ENCODE measurements at places on chromosomes 1 and 21.

DNA sequence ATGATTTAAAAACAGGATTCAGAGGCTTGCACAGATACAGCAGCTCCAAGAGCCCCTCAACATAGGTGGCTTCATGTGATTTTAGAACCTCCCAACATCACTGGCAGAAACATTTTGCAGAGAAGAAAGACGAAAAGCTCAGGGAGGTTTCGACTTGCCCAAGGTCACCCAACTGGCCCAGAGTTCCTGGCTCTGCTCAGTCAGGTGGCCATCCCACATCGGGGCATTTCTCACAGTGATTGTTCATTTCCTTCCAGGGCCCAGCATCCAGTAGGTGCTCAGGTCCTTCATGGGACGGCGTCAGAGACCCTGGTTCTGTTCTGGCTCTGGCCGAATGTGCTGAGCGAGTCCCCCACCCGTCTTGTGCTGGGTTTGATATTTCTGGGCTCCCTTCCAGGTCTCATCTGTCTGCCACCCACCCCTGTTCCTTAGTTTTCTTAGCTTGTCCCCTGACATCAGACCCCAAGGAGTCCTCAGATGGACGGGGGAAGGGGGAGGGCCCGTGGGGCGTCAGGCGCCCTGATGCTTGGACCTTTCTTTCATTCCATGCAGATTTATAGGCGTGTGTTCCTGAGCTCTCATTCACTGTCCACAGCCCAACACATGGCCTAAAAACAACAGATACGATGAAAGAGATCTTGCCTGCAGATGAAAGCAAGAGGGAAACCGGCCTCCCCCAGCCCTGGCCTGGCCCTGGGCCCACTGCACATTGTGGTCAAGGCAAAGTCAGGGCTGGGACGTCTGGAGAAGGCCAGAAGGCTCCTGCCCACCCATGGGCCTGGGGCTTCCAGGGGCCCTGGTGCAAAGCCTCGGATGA, 123.1 kb upstream of the ZBTB40 start:
- no peak for DNase-seq

GRCh38 chr1:238660849-238661248, 725.5 kb upstream of the CHRM3 start:
- no peak for DNase-seq

DNA sequence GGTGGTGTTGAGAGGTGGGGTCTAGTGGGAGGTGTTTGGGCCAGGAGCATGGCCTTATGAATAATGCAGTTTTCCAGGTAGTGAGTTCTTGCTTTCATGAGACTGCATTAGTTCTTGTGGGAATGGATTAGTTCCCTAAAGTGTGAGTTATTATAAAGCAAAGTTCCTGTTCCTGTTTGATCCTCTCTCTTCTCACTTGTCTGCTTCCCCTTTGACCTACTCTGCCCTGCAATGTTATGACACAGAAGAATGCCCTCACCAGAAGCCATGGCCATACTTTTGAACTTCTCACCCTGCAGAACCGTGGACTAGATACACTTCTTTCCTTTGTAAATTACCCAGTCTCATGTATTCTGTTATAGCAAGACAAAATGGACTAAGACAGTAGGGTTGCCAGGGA, 53.6 kb downstream of the MAP3K7CL start:
- no peak for DNase-seq

GRCh38 chr1:113133759-113134158, 60.8 kb downstream of the LRIG2 start:
- DNase-seq = no peak

- peak; percentile 38 for DNase-seq
Observed at GRCh38 chr1:199081739-199082138, 442.9 kb downstream of the PTPRC start.

- no peak for DNase-seq
Observed at GRCh38 chr1:214259353-214259977, 21.5 kb upstream of the SMYD2 start.

GRCh38 chr1:56334047-56334446, 245.3 kb downstream of the PLPP3 start:
- DNase-seq = no peak

GRCh38 chr1:5423109-5423508, 569.1 kb downstream of the NPHP4 start:
- DNase-seq = no peak

GRCh38 chr1:150498342-150498741, 9.6 kb upstream of the ECM1 start:
- no peak for DNase-seq

DNA sequence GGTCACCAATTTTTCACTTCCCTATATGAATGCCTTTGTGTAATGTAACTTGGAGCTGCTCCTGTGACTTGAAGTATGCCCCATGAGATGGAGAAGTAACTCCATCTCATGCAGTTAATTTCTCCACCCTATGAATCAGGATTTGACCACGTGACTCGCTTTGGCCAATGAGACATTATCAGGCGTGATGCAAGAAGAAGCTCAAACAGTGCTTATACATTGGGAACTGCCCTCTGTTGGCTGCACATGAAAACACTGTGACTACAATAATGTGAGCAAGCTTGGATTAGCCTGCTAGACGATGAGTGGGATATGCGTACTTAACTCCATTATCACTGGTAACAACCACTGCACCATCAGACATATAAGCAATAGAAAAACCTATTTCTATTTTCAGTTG, 684.4 kb downstream of the PLA2G4A start:
- DNase-seq = no peak

DNA sequence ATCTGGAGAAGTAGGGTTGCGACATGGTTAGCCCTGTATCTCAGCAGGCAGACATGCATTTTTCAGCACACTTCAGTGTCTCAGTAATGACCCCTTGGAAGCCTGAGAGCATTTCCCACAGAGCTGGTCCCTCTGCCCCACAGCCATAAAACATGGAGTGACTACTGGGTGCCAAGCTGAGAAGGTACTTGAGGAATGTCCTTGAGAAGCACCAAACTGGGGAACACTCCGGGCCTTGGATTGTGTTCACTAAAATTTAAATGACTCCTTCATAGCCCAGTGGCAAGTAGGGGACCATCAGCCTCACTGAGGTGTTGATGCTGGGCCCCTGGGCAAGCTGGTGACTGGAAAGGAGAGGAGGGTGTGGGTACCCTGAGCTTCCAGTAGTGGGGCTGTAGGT, 54.7 kb downstream of the KCNJ6 start:
- no peak for DNase-seq

DNA sequence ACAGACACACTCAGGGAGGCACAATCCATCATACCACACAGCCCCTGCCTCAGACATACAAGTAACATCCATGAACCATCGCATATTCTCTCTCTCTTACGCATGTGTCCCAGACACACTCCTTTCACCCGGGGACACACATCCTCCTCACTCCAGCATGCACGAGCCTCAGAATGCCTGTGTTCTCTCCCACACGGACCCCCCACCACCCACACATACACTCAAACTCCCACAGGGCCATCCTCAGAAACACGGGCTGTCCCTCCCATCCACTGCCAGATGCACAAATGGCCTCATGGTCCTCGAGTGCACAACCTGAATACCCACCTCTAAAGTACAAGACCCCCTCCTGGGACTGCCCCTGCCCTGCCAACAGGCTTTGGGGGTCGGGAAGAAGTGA, 2.2 kb upstream of the C1QC start:
- DNase-seq = no peak

- no peak for DNase-seq
Observed at GRCh38 chr21:14988760-14989159, 76.0 kb downstream of the NRIP1 start.

- no peak for DNase-seq
Observed at GRCh38 chr1:231364192-231364591, 26.1 kb downstream of the SPRTN start.

DNA sequence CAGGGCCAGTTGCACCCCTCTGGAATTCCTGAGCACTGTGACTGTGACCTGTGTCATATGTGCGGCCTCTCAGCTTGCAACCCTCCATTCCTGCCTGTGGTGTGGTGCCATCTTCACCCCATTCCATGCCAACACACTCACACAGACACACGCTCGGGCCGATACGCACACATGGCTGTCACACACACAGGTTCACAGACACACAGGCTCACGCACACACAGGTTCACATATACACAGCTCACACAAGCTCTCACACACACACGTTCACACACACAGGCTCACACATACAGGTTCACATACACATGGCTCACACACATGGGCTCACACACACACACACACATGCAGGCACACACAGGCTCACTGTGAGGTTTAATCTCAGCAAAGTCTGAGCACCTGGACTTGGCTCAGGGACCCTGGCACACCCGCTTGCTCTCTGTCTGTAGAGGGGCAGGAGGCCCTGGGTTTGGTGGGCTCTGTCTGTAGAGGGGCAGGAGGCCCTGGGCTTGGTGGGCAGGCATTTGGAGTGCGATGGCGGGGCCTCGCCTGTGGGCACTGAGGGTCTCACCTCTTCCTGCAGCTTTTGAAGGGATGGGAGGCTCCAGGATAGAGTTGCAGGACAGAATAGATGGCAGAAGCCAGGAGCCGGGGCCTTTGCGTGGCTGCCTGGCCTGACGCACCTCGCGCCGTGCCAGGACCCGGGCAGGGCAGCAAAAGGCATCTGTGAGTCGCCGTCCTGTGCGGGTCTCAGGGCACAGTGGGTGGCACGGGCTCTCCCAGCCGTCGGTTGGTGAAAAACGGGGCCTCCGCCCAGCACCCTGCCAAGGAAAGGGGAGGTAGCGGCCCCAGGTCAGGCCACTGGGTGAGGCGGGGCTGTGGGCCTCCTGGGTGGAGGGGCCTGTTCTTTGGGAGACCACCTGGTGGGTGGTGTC, 17.1 kb downstream of the COL18A1 start:
- no peak for DNase-seq

DNA sequence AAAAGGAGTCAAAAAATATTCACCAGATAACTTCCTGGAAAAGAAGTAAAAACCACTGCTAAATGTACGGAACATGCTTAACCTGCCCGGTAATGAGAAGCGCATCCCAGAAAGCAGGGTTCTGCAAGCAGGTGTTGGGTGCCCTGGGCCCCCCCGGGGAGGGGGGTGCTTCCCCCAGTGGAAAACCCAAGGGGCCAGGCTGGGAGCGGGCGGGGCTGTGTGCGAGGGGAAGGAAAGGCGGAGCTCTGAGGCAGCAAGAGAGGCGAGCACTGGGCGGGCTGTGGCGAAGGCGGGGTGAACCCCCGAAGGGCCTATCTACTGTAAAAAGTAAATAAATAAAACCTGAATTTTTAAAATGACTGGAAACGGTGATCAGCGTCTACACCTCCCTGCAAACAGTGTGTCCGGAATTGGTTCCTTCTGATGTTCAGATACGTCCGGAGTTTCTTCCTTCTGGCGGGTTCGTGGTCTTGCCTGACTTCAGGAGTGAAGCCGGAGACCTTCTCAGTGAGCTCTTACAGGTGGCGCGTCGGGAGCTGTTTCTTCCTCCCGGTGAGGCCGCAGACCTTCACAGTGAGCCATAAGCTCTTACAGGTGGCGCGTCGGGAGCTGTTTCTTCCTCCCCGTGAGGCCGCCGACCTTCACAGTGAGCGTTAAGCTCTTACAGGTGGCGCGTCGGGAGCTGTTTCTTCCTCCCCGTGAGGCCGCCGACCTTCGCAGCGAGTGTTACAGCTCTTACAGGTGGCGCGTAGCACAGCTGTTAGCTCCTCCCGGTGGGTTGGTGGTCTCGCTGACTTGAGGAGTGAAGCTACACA, 13.4 kb downstream of the FTCD start:
- DNase-seq = no peak

GRCh38 chr1:171881442-171881841, 40.1 kb downstream of the DNM3 start:
- no peak for DNase-seq

- peak; percentile 45 for DNase-seq
Observed at GRCh38 chr1:167057241-167057688, 32.9 kb downstream of the GPA33 start.

DNA sequence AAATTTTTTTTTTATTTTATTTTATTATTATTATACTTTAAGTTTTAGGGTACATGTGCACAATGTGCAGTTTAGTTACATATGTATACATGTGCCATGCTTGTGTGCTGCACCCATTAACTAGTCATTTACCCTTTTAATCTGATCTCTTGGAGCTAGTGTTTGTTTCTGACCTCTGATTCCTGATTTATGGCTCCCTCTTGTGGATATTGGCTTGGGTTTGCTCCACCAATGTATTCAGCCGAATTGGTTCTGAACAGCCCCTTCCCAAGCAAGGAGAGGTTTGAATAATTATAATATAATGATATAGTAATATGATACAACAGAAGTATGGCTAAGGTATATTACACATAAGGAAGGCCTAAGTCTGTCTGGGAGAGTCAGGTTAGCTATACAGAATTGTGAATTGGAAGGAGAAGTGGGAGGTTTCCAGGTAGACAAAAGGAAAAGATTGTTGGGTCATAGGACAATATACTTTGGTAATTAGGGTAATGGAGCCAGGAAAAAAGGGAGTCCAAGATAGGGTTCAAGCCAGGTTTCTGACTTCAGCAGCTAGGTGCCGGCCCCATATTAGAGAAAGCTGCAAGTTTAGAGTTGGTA, 53.1 kb upstream of the HMCN1 start:
- peak; percentile 22 for DNase-seq

- peak; percentile 17 for DNase-seq
Observed at GRCh38 chr1:66984491-66984890, 59.7 kb downstream of the MIER1 start.

DNA sequence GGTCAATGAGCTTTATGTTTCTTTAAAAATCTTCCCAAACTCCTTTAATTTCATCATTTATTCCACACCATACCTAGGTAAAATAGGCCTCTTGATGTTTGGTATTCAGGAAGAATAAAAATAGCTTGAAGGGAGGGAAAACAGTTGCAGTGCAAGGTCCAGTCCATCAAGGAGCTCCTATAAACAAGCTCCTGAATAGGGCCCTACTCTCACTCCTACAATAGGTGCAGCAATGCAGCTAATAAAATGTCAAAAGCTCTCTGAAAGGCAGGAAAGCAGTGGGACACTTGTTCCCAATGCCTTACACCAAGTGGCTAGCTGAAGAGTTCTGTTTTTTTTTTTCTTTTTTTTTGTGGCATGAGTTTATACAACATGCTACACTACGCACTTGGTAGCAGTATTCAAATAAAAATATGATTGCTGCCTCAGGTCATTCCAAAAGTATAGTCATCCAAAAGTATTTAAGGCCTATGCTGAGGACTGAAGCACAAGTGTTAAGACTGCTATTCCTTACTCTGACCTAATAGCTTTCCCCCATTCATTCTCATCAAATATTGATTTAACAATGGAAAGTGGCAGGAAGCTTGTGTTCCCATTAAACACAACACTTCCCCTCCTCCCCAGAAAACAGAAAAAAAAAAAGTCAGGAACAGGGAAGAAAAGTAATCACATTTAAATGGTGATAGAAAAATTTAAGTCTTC, 9.8 kb downstream of the TEX38 start:
- DNase-seq = no peak

DNA sequence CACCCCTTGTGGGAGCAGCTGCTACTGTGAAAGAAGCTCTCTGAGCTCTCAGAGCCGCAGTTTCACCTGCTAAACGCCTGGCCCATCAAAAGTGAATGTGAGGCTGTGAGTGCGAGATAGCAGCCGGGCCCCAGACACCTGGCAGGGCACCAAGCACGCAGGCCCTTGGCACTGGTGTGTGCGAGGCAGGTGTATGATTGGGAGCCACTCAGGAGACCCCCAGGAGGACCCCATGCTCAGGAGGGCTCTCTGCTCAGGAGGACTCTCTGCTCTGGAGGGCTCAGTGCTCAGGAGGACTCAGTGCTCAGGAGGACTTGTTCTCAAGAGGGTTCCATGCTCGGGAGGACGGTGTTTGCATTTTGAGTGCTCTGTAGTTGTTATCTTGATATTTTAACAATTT, 14.3 kb upstream of the ADARB1 start:
- no peak for DNase-seq

GRCh38 chr1:116207126-116207735, 96.0 kb downstream of the MAB21L3 start:
- no peak for DNase-seq

- no peak for DNase-seq
Observed at GRCh38 chr1:230594214-230594773, 48.0 kb upstream of the COG2 start.

- no peak for DNase-seq
Observed at GRCh38 chr1:235865565-235866204, 1.0 kb downstream of the LYST start.

Data from GM20000 (cell line).